Tibial nerve (tissue), 4 donors: ENCODE measurements at places on chromosomes 7 and 10. TPM values are rescaled to one million over a fixed set of nuclear protein-coding genes. Genes with fewer than 3 reads are reported as not detected.

- no peaks in the 10 kb centered on the region for H3K27me3 ChIP-seq
- DNase-seq = no peak
- no peak overlapping the region for H3K4me3 ChIP-seq
Measured at GRCh38 chr7:29471444-29472138, 92.0 kb upstream of the PRR15 start.

GRCh38 chr10:117884592-117884991 is 162.1 kb downstream of the RAB11FIP2 start:
- no peak overlapping the region for H3K27ac ChIP-seq
- no peak for DNase-seq
- no peaks in the 10 kb centered on the region for H3K4me1 ChIP-seq
- no peaks in the 10 kb centered on the region for H3K36me3 ChIP-seq
- H3K4me3 ChIP-seq = no peak overlapping the region

DNA sequence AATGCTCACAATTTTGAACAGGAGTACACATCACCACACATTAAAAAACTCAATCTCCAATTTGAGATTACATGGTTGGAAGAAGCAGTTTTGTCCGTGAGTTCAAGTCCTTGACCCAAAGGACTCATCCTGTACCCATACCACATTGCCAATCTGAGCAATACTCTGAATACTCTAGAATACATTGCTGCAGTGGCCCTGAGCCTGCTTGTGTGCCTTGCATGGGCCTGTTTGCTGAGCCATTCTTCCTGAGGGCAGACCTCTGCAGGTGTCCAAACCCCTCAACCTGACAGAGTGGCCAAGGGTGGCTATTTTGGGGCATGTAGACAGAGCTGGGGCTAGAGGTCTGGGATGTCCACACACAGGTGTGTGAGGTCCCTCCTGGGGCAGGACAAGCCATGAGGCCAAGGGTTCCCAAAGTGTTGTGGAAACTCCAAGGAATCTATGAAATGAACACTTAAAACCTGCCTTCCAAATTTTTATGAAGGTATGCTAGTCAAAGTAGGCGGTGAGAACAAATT is 15.5 kb downstream of the AGMO start:
- no peaks in the 10 kb centered on the region for H3K36me3 ChIP-seq
- H3K4me1 ChIP-seq = no peaks in the 10 kb centered on the region
- H3K4me3 ChIP-seq = no peak overlapping the region
- H3K27ac ChIP-seq = no peak overlapping the region

- no peak overlapping the region for H3K27ac ChIP-seq
- no peak overlapping the region for H3K4me3 ChIP-seq
- H3K36me3 ChIP-seq = no peaks in the 10 kb centered on the region
- no peak for DNase-seq
- no peaks in the 10 kb centered on the region for H3K27me3 ChIP-seq
Measured at GRCh38 chr7:38123494-38123893, 54.6 kb upstream of the STARD3NL start.

- H3K36me3 ChIP-seq = no peaks in the 10 kb centered on the region
- no peaks in the 10 kb centered on the region for H3K4me1 ChIP-seq
- DNase-seq = no peak
- no peaks in the 10 kb centered on the region for H3K27me3 ChIP-seq
- peak overlapping the region; percentile 5 for H3K27ac ChIP-seq
Measured at GRCh38 chr10:60521974-60522405, 132.3 kb upstream of the ANK3 start.

DNA sequence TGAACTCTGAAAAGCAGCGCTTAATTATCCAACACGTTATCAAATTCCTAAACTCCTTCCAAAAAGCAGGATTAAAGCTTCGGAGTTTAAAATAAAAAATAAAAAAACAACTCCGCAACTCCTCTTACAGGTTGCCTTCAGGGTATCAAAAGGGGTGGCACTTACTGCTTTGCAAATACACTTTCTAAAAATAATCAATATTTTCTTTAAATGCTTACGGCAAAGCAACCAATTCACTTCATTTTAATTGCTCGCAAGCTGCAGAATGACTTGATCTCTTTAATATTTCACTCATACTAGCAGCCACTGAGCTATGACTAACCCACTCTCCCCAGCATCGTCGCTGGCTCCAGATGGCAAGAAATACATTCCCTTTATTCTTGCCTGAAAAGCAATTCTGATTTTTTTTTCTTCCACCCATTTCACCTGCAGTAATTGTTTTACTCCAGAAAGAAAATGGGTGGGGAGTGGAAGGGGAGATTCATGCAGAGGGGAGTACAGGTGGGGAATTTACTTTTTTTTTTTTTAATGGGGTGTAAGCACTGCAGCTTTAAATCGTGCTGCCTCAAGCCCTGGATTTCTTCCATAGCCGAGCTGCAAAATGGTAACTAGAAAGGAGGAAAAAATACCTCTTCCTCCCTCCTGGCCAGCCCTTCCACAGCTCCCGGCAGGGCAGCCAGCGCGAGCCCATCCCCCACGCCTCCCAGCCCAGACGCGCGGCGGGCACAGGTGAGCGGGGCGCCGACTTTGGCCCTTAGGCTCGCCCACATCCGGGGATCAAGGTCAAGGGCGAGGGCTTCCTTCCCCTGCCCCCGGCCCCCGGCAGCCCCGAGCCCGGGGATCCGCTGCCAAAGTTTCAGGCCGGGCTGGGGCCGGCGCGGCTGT is 54.2 kb upstream of the FHIP2A start:
- peaks cover 5% of the 10 kb centered on the region for H3K27me3 ChIP-seq
- peaks cover 9% of the 10 kb centered on the region for H3K4me1 ChIP-seq
- no peaks in the 10 kb centered on the region for H3K36me3 ChIP-seq
- H3K27ac ChIP-seq = peak overlapping the region; percentile 67
- no peak for DNase-seq

- H3K27ac ChIP-seq = no peak overlapping the region
- no peak overlapping the region for H3K4me3 ChIP-seq
- H3K4me1 ChIP-seq = no peaks in the 10 kb centered on the region
- H3K36me3 ChIP-seq = no peaks in the 10 kb centered on the region
- DNase-seq = no peak
Measured at GRCh38 chr7:157579425-157579824, 242.6 kb downstream of the DNAJB6 start.

DNA sequence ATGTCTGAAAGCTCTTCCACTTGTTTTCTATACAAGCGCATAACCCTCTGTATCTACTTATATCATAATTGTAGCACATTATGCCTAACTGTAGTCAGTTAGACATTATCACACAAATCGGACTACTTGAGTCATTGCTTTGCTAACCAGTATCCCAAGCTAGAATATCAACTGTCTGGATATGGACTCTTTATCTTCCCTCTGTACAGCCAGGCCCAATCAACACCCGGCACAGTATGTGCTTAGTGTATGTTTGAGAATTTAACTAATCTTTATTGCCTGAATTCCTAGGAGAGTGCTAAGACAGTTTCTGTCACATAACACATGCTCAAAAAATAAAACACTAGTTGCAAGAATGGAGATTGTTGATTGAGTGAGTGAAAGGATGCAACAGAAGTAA is 211.2 kb downstream of the ARL4A start:
- no peak for DNase-seq
- H3K36me3 ChIP-seq = no peaks in the 10 kb centered on the region
- no peaks in the 10 kb centered on the region for H3K27me3 ChIP-seq
- H3K4me1 ChIP-seq = peaks cover 4% of the 10 kb centered on the region
- no peak overlapping the region for H3K4me3 ChIP-seq
- no peak overlapping the region for H3K27ac ChIP-seq

GRCh38 chr10:113058523-113059370 is 108.7 kb downstream of the TCF7L2 start:
- no peaks in the 10 kb centered on the region for H3K36me3 ChIP-seq
- no peaks in the 10 kb centered on the region for H3K27me3 ChIP-seq
- DNase-seq = no peak
- H3K4me3 ChIP-seq = peak overlapping the region; percentile 4
- peaks cover 46% of the 10 kb centered on the region for H3K4me1 ChIP-seq
- H3K27ac ChIP-seq = peak overlapping the region; percentile 75

- DNase-seq = no peak
- H3K4me1 ChIP-seq = no peaks in the 10 kb centered on the region
- H3K27me3 ChIP-seq = no peaks in the 10 kb centered on the region
- no peak overlapping the region for H3K27ac ChIP-seq
- no peak overlapping the region for H3K4me3 ChIP-seq
Measured at GRCh38 chr7:135074096-135074495, 73.8 kb upstream of the TMEM140 start.

DNA sequence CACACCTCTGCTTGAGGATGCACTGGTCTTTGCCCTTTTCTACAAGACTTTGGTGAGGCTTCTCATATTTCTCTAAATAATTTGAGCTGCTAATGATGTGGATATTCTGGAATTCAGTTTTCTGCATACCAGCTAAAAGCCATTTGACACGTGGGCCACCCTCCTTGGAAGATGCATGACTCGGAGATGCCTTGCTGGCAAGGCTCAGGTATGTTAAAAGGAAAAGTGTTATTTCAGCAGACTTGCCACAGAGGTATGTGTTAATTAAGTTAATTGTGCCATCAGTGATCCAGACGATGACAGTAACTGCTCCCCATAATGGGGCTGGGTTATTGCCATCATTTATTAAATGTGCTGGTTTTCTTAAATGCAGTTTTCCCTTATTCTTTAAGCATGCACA is 8.8 kb upstream of the GFRA1 start:
- no peaks in the 10 kb centered on the region for H3K27me3 ChIP-seq
- H3K4me3 ChIP-seq = no peak overlapping the region

GRCh38 chr7:53458636-53459035 is 423.2 kb downstream of the POM121L12 start:
- no peaks in the 10 kb centered on the region for H3K4me1 ChIP-seq
- H3K36me3 ChIP-seq = no peaks in the 10 kb centered on the region
- H3K27me3 ChIP-seq = no peaks in the 10 kb centered on the region
- H3K27ac ChIP-seq = no peak overlapping the region

DNA sequence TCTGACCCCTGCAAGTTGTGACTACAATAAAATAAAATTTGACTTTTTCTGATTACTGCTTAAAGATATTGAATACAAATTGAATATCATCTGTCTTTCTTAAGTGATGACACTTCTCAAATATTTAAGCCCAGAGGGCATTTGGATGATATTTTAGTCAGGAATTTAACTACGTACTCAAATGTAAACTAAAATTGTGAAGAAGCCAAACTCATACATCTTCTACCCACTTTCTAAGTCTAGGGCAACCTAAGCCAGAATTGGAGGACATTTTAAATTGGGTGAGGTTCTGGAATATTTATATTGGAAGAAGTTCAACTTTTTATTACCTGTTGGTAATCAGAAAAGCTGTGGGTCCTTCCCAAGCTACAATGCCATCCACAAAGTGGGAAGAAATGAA is 149.1 kb upstream of the WDR11 start:
- DNase-seq = no peak
- no peaks in the 10 kb centered on the region for H3K27me3 ChIP-seq
- no peaks in the 10 kb centered on the region for H3K36me3 ChIP-seq

GRCh38 chr10:90887555-90887954 is 15.8 kb downstream of the RPP30 start:
- H3K4me3 ChIP-seq = no peak overlapping the region
- no peak overlapping the region for H3K27ac ChIP-seq
- DNase-seq = no peak
- peaks cover 2% of the 10 kb centered on the region for H3K36me3 ChIP-seq

DNA sequence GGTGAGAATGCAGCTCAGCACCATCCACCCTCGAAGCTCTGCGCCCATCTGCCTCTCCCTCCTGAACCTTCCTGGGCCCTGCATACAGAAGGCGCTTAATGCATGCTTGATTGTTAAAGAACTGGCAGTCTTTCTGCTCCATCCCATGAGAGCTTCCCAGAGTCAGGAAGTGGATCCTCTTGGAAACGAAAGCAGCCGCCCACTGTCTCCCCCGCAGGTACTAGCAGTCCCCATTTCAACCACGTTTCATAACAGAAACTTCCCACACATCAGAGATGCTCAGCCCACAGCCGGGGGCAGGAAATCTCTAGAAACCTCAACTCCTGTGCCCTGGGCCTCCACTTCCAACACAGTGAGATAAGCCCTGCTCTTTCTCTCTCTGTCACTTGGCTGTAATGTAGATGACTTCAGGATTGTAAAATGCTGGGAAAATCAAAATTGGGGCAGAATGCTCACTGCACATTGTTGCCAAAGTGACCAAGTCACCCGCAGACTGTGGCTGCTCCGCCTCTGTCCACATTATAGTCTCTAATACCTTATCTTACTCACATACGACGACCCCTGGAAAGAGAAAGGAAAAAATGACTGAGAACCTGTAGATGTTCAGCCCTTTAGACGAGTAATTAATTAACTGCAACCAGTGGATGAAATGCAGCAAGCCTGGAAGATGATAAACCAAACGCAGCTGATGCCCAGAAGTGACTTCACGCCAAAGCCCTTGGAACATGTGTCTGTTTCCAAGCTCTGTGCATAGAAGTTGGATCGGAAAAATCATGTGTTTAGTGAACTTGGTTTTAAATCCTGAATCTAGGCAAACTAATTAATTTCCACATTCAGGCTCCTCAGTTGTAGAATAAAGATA is 28.5 kb downstream of the GSDME start:
- H3K27me3 ChIP-seq = no peaks in the 10 kb centered on the region
- H3K4me3 ChIP-seq = no peak overlapping the region
- H3K4me1 ChIP-seq = no peaks in the 10 kb centered on the region

- H3K27me3 ChIP-seq = no peaks in the 10 kb centered on the region
- peak; percentile 45 for DNase-seq
- peak overlapping the region; percentile 25 for H3K4me3 ChIP-seq
- H3K36me3 ChIP-seq = peaks cover 11% of the 10 kb centered on the region
- H3K27ac ChIP-seq = peak overlapping the region; percentile 70
- H3K4me1 ChIP-seq = peaks cover 21% of the 10 kb centered on the region
Measured at GRCh38 chr7:130942211-130942964, 208.4 kb upstream of the KLF14 start.

DNA sequence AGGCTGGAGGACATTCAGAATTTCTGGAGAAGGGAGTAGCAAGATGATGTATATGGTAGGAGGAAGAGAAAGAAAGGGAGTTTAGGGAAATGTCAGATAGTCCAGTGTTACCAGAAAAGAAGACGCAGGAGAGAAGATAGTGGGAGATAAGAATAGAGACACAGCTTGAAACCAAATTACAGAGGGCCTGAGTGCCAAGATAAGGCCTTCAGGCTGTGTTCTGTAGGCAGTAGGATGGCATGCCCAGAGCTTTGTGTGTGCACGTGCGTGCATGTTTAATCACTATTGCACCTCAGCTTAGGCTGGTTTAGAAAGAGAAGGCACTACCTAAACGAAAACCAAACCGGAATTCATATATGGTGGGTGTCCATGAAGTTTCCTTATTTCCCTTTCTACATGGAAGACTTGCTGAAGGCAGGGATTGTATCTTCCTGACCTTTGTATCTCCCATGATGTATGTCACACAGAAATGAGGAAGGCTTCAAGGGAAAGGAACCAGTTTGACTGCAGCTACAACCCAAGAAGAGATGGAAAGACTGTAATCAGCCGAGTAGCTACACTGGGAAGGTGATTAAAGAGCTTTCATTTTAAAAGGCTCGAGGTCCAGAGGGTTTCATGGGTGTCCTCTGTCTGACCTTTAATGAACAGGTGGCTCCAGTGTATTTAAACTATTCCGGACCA is 35.8 kb upstream of the BHLHA15 start:
- H3K27ac ChIP-seq = no peak overlapping the region
- H3K27me3 ChIP-seq = no peaks in the 10 kb centered on the region
- H3K36me3 ChIP-seq = no peaks in the 10 kb centered on the region
- no peaks in the 10 kb centered on the region for H3K4me1 ChIP-seq

GRCh38 chr7:130294314-130294713 is 1.4 kb downstream of the CPA4 start:
- H3K4me1 ChIP-seq = no peaks in the 10 kb centered on the region
- no peak for DNase-seq
- no peaks in the 10 kb centered on the region for H3K36me3 ChIP-seq
- H3K27ac ChIP-seq = no peak overlapping the region

Gene LAMB1
- total RNA-seq = 355 TPM

Gene CABCOCO1
- not detected for total RNA-seq

Gene CCDC126
- total RNA-seq = 10.3 TPM

Gene PPIF
- total RNA-seq = 18.2 TPM

Gene AP1S1
- 22.1 TPM for total RNA-seq

Gene GIMAP2
- 6.3 TPM for total RNA-seq

Gene PAPSS2
- 11.6 TPM for total RNA-seq

Gene MMP21
- total RNA-seq = 0.30 TPM
